ENCODE measurements at places on chromosomes 12 and 14.
A peak's percentile ranks its signal among the peaks of the same experiment; 100 is the strongest.

GRCh38 chr14:70454731-70455130 is 2.8 kb downstream of the ADAM21 start:
- no peak for DNase-seq

DNA sequence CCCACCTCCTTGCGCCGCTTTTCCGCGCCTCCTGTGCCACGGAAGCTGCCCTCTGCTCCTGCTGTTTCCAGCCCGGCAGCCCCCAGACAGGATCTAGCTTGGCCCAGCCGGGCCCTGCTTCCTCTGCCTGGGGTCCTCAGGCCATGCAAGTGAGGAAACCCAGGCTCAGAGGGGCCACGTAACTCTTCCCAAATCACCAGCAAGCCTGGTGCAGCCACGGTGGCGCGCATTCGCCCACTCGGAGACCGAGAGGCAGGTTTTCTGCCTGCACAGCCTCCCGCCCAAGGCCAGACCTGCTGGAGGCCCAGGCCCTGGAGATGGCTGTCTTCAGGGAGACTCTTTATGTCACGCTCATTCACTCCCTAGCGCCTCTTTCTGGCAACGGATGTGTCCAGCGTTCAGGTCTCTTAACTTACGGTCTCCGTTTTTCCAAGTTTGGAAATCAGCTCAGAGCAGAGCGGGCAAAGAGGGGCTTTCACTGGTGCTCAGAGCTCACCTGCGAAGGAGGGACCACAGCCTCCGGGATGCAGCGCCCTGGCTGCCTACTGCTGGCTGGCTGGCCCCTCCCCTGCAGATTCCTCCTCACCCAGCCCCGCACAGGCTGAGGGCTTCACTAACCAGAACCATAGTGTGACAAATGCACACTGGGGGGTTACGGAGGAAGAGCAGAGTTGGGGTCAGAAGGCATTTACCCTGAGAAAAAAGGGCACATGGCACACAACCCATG is 20.6 kb upstream of the CEP170B start:
- DNase-seq, result no peak

DNA sequence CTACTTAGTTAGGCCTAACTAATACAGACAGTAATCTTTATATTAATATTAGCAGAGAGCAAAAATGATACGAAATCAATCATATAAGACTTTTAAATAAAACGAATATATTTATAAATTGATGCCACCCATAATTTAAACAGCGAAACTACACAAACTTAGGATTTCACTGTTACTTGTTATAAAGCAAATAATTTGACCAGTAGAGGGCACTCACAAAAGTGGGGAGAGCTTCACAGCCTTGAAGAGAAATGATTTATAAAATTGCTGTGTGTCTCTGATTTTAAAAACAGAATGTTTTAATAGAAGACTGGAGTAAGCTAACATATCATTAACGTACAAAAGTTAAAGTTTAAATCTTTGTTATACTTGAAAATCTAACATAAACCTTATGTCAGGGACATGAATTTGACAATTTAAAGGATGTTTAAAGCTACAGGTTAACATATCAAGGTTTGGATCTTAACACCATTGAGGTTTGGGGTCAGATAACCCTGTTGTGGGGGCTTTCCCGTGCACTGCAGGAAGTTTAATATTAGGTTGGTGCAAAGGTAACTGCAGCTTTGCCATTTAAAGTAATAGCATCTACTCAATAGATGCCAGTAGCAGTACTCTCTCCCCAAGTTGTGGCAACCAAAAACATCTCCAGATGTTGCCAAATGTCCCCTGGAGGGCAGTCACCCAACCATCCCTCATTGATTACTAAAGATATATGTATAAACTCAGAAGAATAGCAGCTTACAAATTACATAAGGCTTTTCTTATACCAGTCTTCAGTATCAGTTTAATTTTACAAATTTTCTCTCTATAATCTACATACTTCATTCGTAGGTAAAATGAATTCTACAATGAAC is 9.3 kb downstream of the KRAS start:
- DNase-seq, result no peak

GRCh38 chr12:49961111-49961922 is at the start of gene AQP5:
TSS of gene AQP5 (plus strand) at chr12:49961872. CDS start at chr12:49962018, 146 bp downstream.
- no peak for DNase-seq

GRCh38 chr12:65740873-65741600 is 83.2 kb upstream of the HMGA2 start:
- DNase-seq, result peak; percentile 84

DNA sequence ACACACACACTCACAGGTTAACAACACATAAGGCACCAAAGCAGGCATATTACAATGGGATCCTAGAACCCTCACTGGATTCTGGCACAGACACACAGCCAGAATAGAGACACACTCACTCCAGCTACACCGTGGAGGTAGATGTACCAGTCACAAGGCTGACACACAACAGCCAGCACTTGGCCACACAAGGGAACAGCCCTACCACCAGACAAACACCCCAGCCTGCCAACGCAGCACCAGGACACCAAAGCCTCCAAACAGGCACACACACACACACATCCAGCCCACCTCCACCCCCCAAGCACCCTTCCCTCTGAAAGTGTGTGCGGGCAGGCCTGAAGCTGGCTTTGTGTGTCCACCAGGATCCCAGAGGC is 10.9 kb upstream of the ITGB7 start:
- DNase-seq, result no peak

GRCh38 chr12:53074283-53074998 is 4.7 kb downstream of the SPRYD3 start:
- no peak for DNase-seq

GRCh38 chr14:36718216-36718615 is 56.6 kb downstream of the PAX9 start:
- DNase-seq, result no peak

DNA sequence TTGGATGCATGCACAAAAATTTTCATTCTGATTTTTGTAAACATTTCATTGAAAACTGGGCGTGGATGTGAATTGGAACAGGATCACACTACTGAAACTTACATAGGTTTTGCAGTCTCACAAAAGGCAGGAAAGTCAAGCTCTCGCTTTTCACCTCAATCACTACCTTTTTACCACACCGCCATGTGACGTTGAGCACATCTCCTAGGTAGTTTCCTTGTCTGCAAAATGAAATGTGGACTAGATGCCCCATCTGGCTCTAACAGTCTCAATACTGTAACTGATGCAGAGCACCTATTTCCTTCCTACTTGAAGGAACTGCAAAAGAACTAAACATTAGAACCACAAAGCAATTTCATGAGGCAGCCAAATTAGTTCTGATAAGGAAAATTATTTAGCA is 4.4 kb upstream of the YY1 start:
- no peak for DNase-seq

- no peak for DNase-seq
These were observed 39.5 kb downstream of the L2HGDH start for GRCh38 chr14:50272498-50272897.

DNA sequence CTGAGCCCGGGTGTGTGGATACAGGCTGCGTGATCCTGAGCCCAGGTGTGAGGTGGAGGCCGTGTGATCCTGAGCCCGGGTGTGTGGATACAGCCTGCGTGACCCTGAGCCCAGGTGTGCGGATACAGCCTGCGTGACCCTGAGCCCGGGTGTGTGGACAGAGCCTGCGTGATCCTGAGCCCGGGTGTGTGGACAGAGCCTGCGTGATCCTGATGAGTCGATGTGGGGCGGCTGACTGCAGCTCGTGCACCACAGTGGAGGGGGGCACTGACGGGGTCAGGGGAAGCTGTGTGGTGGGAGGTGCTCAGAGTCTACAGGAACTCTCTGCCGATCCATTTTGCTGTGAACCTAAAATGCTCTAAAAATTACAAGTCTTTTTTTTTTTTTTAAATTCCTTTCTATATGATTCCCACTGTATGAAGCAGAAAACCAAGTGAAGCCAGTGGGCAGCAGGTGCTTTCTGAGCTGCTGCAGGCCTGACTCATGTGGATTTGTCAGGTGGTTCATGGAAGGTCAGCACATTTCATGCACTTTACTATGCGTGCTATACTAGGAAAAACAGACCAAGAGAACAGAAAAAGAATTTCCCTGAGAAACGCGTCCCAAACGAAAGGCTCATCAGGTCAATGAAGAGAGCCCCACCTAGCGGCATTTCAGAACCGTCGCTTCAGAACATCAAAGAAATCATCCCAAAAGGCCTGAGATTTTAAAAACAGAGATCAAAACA is 19.3 kb downstream of the BRF1 start:
- peak; percentile 32 for DNase-seq

DNA sequence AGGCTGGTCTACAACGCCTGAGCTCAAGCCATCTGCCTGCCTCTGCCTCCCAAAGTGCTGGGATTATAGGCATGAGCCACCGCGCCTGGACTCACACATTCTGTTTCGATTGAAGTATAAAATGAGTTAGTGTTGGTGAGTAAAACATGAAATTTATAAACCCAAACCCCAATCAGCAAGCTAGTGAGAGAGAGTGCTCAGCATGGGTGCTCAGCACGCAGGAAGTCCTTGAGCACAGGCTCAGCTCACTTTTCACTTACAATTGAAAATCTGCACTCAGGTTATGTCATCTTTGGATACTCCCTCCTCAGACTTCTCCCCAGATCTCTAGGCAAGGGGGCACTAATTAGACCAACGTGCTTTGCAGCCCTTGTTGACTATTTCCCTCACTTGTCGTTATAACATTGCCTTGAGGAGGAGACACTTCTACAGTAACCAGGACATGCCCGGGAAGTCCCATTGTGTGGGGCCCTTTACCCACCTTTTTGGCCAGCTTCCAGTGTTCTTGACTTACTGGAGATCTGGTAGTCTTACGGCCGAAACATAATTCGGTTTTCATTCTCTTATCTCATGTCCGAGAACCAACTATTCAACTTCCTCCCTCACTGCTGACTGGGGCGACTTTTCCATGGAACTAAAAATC is 68.5 kb upstream of the AMN1 start:
- DNase-seq, result peak; percentile 16

GRCh38 chr12:122944605-122945592 is 21.4 kb downstream of the ABCB9 start:
- DNase-seq, result no peak

- DNase-seq, result no peak
These were observed 239.2 kb upstream of the AMIGO2 start for GRCh38 chr12:47318963-47319362.

DNA sequence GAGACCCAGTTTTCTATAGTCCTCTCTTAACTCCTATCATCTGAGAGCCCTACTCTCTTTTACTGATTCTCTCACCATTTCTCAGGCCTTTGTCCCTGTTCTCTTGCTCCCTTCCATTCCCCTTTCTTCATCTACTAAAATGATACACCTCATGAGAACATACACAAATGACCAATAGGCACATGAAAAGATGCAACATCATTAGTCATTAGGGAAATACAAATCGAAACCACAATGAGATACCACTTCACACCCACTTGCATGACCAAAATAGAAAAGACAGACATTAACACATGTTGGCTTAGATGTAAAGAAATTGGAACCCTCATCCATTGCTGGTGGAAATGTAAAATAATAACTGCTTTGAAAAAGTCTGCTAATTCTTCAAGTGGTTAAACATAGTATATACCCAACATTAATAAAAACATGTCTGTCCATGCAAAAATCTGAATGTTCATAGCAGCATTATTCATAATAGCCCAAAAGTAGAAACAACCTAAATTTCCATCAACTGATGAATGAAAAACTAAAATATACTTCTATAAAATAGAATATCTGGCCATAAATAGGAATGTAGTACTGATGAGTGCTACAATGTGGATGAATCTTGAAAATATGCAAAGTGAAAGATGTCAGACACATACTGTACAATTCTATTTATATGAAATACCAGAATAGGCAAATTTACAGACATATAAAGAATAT is 66.0 kb downstream of the DENND5B start:
- no peak for DNase-seq

- DNase-seq, result no peak
These were observed 6.4 kb upstream of the ZNF268 start for GRCh38 chr12:133174901-133175300.

GRCh38 chr12:121534495-121535148 is 46.2 kb downstream of the KDM2B start:
- DNase-seq, result peak; percentile 67

DNA sequence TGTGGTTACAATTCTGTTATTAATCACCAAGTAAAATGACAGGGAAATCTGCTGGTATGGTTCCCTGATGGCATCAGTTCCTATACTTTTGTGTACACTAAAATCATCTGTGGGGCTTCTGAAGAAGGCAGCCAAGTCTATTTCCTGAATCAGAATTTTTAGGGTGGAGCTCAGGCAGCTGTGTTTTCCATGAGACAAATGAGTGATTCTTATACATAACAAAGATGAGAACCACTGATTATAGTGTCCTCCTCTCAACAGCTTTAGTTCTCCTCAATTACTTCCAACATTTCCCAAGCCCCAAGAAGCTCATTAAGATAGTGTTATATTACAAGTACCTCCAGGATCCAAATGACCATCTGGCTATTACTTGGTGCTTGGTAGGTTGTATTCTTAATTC is 64.5 kb upstream of the USP44 start:
- DNase-seq, result no peak

GRCh38 chr14:44700694-44701093 is 193.6 kb upstream of the FSCB start:
- DNase-seq, result no peak

DNA sequence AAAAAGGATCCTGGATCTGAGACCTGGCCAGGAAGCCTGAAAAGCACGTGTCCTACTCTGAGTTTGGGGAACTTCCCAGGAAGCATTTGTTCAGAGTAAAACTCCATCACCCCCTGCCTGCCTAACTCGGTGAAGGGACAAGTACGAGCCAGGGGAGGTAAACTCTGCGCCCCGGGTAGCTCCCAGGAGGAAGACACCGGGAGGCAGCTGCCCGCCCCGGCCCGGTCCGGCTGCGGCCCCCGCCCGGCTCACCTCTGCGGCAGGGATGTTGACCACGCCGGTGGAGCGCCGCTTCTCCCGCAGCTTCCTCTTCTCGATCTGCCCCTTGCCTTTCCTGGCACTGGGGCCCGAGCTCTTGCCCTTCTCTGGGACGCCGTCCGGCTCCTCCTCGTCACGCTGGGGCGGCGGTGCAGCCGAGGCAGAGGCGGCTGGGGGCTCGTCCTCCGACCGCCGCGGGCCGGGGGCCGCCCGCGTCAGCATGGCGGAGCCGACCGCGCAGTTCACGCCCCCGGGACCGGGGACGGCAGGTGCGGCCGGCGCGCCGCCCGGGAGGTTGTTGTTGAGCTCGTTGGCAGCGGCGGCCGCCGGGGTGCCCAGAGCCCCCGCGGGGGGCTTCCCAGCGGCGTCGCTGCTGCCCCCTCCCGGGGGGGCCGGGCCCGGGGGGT is 1.2 kb downstream of the PAWR start:
- peak; percentile 32 for DNase-seq

DNA sequence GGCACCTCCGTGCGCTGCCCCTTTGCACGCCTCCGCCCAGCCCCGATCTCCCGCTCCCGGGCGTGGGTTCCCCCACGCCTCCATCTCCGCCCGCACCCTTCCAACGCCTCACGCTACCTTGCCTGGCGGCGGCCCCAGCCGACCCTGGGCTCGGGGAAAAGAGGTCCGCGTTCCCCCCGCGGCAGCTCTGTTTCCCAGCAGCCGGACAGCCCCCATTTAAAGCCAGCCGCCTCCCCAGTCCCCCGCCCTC is at the start of gene PRIMA1:
Gene PRIMA1 (minus strand): TSS at position 193 of the 250 bp plus-strand sequence. CDS start 767 bp downstream, outside the sequence.
- DNase-seq, result no peak
